ENCODE measurements at places on chromosomes 5 and 9. TPM values are rescaled to one million over a fixed set of nuclear protein-coding genes. Genes with fewer than 3 reads are reported as not detected.

GRCh38 chr9:10863476-10863875 is 250.7 kb upstream of the PTPRD start:
- DNase-seq = peak; percentile 64

GRCh38 chr5:16723821-16724220 is 107.0 kb upstream of the RETREG1 start:
- no peak for DNase-seq

DNA sequence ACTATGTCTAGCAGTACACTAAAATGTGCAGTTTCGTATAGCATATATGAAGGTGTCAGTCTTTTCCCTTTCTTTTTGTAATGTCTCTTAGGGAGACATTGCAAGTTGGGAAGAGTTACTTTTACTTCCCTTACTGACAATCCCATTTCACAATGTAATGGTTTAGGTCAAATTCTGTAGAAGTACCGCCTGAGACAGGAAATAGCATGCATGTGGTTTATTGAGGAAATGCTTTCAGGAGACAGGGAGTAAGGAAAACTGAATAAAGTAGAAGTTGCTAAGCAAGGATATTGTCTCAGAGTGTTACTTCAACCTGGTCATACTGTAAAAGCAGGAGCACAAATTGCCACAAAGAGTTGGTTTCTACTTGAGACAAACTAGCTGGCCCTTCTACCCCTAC is 32.1 kb upstream of the MSANTD3 start:
- DNase-seq = peak; percentile 17

DNA sequence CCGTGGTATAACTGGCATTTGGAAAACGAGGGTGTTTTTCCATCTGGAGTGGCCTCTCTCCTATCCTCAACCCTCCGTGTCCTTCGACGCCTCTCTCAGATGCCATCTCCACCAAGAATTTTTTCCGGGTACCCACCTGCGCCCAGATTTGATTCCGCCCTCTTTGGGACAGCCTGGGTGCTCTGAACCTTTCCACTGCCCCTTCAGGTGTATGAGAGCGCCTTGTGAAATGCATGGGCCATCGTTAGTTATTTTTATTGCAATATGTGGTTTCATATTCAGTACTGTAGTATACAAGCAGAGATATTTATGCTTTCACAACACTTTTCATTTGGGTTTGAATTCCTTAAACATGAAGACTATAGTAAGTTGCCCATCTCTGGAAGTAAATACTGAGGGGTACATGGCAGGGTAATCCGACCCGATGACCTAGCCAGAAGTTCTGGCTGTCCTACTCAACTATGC is 78.2 kb upstream of the IFNE start:
- DNase-seq = no peak

DNA sequence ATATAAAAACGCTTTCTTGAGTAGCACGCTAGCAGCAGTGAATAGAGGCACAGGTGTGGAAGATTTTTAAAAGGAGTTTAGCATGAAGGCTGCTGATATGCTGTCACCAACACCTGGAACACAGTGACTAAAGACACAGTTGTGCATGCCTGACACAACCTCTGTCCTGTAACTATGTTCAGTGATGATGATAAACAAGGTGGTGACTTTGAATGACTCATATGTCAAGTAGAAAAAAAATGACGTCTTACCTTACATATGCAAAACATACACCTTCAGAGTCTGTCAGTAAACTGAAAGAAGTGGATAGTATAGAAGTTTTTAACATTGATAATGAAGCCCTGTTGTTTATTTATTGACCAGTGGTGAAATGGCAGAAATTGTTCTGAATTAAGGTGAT is 66.2 kb upstream of the ADCY2 start:
- no peak for DNase-seq

- peak; percentile 87 for DNase-seq
Measured at GRCh38 chr9:36165826-36166167, 3.4 kb upstream of the CCIN start.

- DNase-seq = no peak
Measured at GRCh38 chr5:112794410-112794809, 56.7 kb downstream of the APC start.

The SHOC1 gene
- 0.13 TPM for polyA plus RNA-seq

Measured in muscle of leg (tissue), 16 donors.